ENCODE measurements at places on chromosomes 6 and 20.

GRCh38 chr6:84842525-84843166, 78.2 kb upstream of the TBX18 start:
- peak; percentile 38 for DNase-seq

DNA sequence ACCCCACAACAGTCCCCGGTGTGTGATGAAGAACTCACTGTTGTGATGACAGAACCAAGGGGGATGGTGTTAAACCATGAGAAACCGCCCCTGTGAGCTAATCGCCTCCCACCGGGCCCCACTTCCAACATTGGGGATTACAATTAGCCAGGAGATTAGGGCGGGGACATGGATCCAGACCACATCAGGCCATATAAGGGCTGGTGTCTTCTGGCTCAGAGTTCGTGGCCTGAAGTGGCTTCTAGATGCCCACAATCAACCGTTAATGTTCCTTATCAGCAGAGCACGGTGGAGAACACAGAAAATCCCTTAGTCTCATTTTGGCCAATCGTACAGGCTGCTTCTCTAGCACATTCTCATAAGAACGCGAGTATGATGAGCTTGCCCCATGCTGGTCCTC, 10.9 kb upstream of the MAS1 start:
- no peak for DNase-seq

DNA sequence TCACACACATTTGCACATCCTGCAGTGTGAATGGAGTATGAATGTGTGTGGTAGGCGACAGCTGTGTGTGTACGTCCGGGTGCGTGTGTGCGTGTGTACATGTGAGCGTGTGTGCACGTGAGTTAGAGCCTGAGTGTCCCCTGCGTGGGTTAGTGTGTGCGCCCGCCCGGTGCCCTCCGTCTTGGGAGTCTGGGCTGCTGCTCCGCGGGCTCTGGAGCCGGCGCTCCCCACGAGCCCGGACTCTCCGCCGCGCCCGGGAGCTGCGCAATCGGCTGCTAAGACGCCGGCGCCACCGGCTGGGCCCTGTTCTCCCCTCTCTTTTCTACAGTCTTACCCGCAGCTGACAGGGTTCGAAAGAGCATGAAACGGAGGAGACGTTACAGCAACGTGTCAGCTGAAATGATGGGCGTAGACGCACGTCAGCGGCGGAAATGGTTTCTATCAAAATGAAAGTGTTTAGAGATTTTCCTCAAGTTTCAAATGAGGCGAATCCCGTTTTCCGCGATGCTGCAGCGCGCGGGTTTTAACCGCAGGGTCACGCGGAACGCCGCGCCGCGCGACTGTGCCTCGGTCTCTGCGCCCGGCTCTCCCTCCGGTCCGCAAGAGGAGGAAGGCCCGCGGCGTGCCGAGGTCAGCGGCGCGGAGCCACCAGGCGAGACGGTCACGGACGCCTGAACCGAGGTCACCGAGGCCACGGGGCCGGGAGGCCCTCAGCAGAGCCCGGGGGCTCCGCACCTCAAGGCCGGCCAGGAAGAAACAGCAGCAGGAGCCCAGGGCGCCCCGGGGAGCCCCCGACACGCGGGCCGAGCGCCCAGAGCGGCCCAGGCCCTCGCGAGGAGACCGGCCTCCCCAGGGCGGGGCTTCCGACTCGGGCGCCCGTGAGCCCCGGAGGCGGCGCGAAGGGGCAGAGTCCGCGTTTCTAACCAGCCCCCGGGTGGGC, 95.3 kb upstream of the BHLHE23 start:
- peak; percentile 32 for DNase-seq

GRCh38 chr20:58086763-58087561, 141.5 kb downstream of the ANKRD60 start:
- peak; percentile 57 for DNase-seq

Measured in LHCN-M2 (cell line).